ENCODE measurements at places on chromosomes 11 and 22. TPM values are rescaled to one million over a fixed set of nuclear protein-coding genes. Genes with fewer than 3 reads are reported as not detected.

LIN7C gene
- 33.8 TPM for total RNA-seq

ASPHD2 gene
- 23.5 TPM for total RNA-seq

SLC43A3 gene
- 181 TPM for total RNA-seq

C22orf39 gene
- 26.8 TPM for total RNA-seq

TCN1 gene
- not detected for total RNA-seq

All from activated T-helper 1 cell treated with anti-CD3 and anti-CD28 coated beads, Interleukin-12 subunit alpha, Interleukin-12 subunit beta, Interleukin-2, Interleukin-4 antibody, amounts not matched to agents 30 ng/mL and 10 ng/mL and 1 ng/mL, durations not matched to agents 14 hours and 24 hours and 36 hours (primary cell).